WTC11 (cell line): ENCODE measurements at places on chromosomes 1 and 21. TPM values are rescaled to one million over a fixed set of nuclear protein-coding genes. Genes with fewer than 3 reads are reported as not detected.
A peak's percentile ranks its signal among the peaks of the same experiment; 100 is the strongest.

DNA sequence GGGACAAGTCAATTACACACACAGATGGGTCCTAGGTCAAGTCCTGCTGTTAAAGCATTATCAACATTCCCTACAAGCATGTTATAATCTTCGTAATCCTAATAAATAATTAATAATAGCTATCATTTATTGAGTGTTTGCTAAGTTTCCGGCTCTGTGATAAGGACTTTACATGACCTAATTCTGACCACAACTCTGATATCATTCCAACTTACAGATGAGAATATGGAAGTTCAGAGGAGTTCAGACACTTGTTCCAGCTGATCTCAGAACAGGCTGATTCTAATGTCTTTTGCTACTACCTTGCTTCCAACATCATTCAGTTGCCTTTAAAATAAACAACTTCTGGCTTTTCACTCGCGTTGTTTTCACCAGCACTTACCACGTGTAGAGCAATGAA lies 770.1 kb upstream of the CXADR start:
- H3K4me1 ChIP-seq = 0 out of 2 replicates have a peak, but pooled peaks cover 2% of the 10 kb centered on the region
- no peak for DNase-seq
- H3K27ac ChIP-seq = no peak overlapping the region
- no peaks in the 10 kb centered on the region for H3K36me3 ChIP-seq
- H3K4me3 ChIP-seq = no peak overlapping the region

GRCh38 chr1:108345776-108346531 lies 102.1 kb upstream of the NBPF4 start:
- no peaks in the 10 kb centered on the region for H3K36me3 ChIP-seq
- H3K27ac ChIP-seq = no peak overlapping the region
- no peak overlapping the region for H3K4me3 ChIP-seq
- no peaks in the 10 kb centered on the region for H3K27me3 ChIP-seq
- peaks cover 7% of the 10 kb centered on the region for H3K4me1 ChIP-seq

GRCh38 chr1:206479183-206480125 lies 9.2 kb downstream of the IKBKE start:
- no peak overlapping the region for H3K4me3 ChIP-seq
- peaks cover 14% of the 10 kb centered on the region for H3K36me3 ChIP-seq
- H3K27ac ChIP-seq = no peak overlapping the region

DNA sequence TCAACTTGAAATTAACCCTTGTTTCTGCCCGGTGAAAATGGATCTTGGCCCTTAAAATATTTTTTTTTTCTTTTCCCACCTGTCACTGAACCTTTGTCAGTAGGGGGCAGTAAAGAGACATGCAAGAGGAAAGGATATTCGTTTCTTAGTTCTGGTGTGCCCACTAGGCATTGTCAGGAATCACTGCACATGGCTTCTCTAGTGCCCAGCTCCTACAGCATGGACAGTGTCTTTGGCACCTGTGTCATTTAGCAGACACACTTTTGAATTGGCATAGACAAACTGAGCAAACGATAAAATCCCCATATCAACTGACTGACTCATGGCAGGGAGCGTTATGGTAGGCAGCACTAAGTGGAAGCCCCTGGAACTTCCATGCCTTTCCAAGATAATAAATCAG lies 1048.1 kb downstream of the BRINP3 start:
- H3K27ac ChIP-seq = no peak overlapping the region
- no peak overlapping the region for H3K4me3 ChIP-seq
- no peaks in the 10 kb centered on the region for H3K36me3 ChIP-seq
- no peaks in the 10 kb centered on the region for H3K4me1 ChIP-seq
- DNase-seq = no peak
- H3K27me3 ChIP-seq = no peaks in the 10 kb centered on the region

DNA sequence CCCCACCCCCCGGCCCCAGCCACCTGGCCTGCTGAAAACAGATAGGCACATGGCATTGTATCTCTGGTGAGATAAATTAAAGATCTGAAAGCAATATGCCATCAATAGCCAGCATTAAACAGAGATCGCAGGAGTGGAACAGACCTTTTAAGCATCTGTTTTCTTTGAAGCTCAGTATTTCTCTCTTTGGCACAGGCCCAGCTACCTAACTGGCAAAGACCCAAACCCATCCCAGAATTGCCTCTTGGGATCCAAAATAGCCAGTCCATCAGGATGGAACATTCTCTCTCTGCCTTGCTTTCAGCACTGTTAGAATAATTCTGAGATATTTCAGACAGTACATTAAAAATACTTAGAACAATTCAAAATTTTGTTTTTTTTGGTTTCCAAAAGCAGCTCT lies 46.0 kb downstream of the KCNJ6 start:
- no peaks in the 10 kb centered on the region for H3K4me1 ChIP-seq
- DNase-seq = no peak
- H3K36me3 ChIP-seq = no peaks in the 10 kb centered on the region
- H3K27ac ChIP-seq = no peak overlapping the region
- no peaks in the 10 kb centered on the region for H3K27me3 ChIP-seq

GRCh38 chr1:246709196-246709595 lies 15.0 kb upstream of the SCCPDH start:
- H3K4me1 ChIP-seq = no peaks in the 10 kb centered on the region
- DNase-seq = no peak
- H3K27me3 ChIP-seq = peaks cover 4% of the 10 kb centered on the region; the same call in 1 of the 2 replicates
- H3K4me3 ChIP-seq = no peak overlapping the region

DNA sequence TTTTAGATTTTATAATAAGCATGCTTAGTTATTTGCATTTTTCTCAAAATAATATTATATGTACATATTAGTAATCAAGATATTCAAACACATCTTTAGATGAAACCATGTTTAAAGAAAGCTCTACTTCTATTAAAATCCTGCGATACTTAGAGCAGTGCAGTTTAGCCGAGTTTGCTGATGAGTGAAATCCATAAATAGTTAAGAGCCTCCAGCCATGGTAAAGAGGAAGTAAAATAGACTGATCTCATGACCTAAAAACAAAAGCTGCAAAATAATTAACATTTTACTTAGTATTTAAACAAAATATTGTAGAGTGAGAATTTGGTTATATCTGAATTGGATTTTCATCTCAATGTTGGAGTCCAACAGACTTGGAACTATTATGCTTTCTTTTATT lies 147.4 kb upstream of the NRIP1 start:
- no peaks in the 10 kb centered on the region; the same call in 1 of the 2 replicates for H3K27me3 ChIP-seq
- no peak overlapping the region for H3K27ac ChIP-seq
- peaks cover 5% of the 10 kb centered on the region for H3K4me1 ChIP-seq
- no peak overlapping the region for H3K4me3 ChIP-seq
- no peak for DNase-seq

- peak overlapping the region; percentile 11; the same call in 1 of the 2 replicates for H3K4me3 ChIP-seq
- H3K27me3 ChIP-seq = no peaks in the 10 kb centered on the region
- peak overlapping the region; percentile 96 for H3K27ac ChIP-seq
- no peaks in the 10 kb centered on the region for H3K36me3 ChIP-seq
- no peak for DNase-seq
Measured at GRCh38 chr1:149995927-149996326, 14.6 kb downstream of the OTUD7B start.

GRCh38 chr1:177872308-177872900 lies 97.5 kb downstream of the SEC16B start:
- DNase-seq = no peak
- H3K4me3 ChIP-seq = no peak overlapping the region
- no peaks in the 10 kb centered on the region; the same call in 1 of the 2 replicates for H3K27me3 ChIP-seq
- no peak overlapping the region for H3K27ac ChIP-seq
- peaks cover 7% of the 10 kb centered on the region for H3K36me3 ChIP-seq

GRCh38 chr1:17717594-17718535 lies 37.3 kb upstream of the ACTL8 start:
- H3K27ac ChIP-seq = 0 out of 2 replicates have a peak overlapping the region, but pooled peaks have one; percentile 24
- H3K36me3 ChIP-seq = no peaks in the 10 kb centered on the region
- peaks cover 6% of the 10 kb centered on the region for H3K27me3 ChIP-seq

GRCh38 chr21:15076730-15077129 lies 11.9 kb upstream of the NRIP1 start:
- H3K4me1 ChIP-seq = no peaks in the 10 kb centered on the region
- H3K36me3 ChIP-seq = no peaks in the 10 kb centered on the region
- no peak for DNase-seq
- no peak overlapping the region for H3K27ac ChIP-seq
- H3K4me3 ChIP-seq = no peak overlapping the region

DNA sequence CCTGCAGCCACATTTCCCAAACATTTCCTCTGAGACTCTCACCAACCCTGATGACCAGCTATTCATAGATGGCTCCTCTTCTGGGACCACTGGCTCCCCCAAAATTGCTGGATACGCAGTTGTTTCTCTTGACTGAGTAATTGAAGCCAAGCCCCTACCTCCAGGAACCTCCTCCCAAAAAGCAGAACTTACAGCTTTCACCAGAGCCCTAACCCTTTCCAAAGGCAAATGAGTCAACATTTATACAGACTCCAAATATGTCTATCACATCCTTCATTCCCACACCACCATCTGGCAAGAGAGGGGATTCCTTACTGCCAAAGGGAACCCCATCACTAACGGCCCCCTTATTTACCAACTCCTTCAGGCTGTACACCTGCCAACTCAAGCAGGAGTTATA lies 20.3 kb upstream of the CA6 start:
- no peaks in the 10 kb centered on the region for H3K27me3 ChIP-seq
- no peaks in the 10 kb centered on the region for H3K4me1 ChIP-seq
- no peak overlapping the region for H3K27ac ChIP-seq
- H3K36me3 ChIP-seq = no peaks in the 10 kb centered on the region
- DNase-seq = no peak
- H3K4me3 ChIP-seq = no peak overlapping the region

- no peaks in the 10 kb centered on the region for H3K36me3 ChIP-seq
- DNase-seq = no peak
- H3K4me1 ChIP-seq = peaks cover 3% of the 10 kb centered on the region; the same call in 1 of the 2 replicates
- H3K4me3 ChIP-seq = no peak overlapping the region
Measured at GRCh38 chr21:18006691-18007090, 187.5 kb upstream of the C21orf91 start.

GRCh38 chr1:51926171-51926812 lies 47.8 kb upstream of the NRDC start:
- peak overlapping the region; percentile 72 for H3K27ac ChIP-seq
- DNase-seq = no peak
- no peaks in the 10 kb centered on the region for H3K27me3 ChIP-seq
- H3K4me3 ChIP-seq = no peak overlapping the region
- no peaks in the 10 kb centered on the region for H3K36me3 ChIP-seq
- peaks cover 9% of the 10 kb centered on the region for H3K4me1 ChIP-seq

- H3K4me3 ChIP-seq = no peak overlapping the region
- H3K27me3 ChIP-seq = no peaks in the 10 kb centered on the region
- peaks cover 14% of the 10 kb centered on the region for H3K4me1 ChIP-seq
- no peak for DNase-seq
- H3K27ac ChIP-seq = no peak overlapping the region
Measured at GRCh38 chr1:48492392-48492791, 20.4 kb upstream of the SPATA6 start.

The TAL1 gene
- total RNA-seq = 0.41 to 0.63 TPM (median 0.57 TPM) in 3 replicates

The ATP1A4 gene
- 0.37 to 0.78 TPM (median 0.55 TPM) in 3 replicates for total RNA-seq

DNA sequence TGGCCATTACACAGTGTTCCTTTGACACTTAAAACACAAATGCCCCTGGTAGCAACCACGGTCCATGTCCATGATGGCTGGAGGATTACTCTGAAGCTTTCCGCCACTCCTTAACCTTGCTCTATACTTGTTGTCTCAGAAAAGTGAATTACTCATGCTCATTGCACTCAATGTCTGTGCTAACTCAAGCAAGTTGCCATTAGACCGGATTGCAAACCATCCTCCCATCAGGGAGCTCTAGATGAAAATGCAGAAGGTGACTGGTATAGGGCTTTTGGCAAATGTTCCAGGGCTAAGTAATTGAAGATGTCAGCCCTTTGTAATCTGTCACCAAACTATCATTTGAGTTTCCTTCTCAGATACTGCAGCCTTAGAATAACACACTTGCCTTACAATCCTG lies 1288.3 kb upstream of the B3GALT2 start:
- H3K4me1 ChIP-seq = no peaks in the 10 kb centered on the region
- H3K27ac ChIP-seq = no peak overlapping the region
- no peaks in the 10 kb centered on the region for H3K36me3 ChIP-seq
- DNase-seq = no peak
- no peak overlapping the region for H3K4me3 ChIP-seq

DNA sequence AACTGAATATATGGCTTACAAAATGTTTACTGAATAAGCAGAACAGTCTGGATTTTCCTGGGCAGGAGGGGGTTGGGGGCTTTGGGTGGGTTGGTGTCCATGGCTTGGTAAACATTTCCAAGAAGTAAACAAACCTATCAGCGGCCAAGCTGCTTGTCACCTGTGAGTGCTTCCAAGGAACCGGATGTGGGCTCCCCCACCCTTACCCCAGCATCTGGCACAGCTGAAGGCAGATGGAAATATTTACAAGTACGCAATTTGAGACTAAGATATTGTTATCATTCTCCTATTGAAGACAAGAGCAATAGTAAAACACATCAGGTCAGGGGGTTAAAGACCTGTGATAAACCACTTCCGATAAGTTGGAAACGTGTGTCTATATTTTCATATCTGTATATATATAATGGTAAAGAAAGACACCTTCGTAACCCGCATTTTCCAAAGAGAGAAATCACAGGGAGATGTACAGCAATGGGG lies at the start of gene CLCA1:
Gene CLCA1 (plus strand): TSS at position 427 of the 477 bp plus-strand sequence. CDS start 45 bp downstream, at position 472.
- H3K27me3 ChIP-seq = no peaks in the 10 kb centered on the region
- H3K36me3 ChIP-seq = no peaks in the 10 kb centered on the region
- no peak for DNase-seq
- H3K4me3 ChIP-seq = no peak within 1 kb of the TSS
- H3K4me1 ChIP-seq = peaks cover 5% of the 10 kb centered on the region; the same call in 1 of the 2 replicates

DNA sequence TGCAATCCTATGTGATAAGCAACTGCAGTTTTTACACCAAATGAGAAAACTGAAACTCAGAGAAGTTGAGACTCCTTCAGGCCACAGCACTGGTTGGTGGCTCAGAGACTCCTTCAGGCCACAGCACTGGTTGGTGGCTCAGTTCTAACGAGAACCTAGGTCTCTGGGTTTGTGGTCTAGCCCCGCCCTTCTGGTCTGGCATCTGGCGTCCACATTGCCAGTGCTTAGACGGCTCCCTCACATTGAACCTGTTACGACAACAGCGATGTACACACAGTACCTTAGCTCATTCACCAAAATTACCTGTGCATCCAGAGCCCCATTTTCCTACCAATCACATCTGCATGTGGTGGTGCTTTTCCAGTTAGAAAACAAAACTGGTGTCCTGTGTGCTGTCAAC lies 66.1 kb downstream of the NID1 start:
- no peak for DNase-seq
- no peak overlapping the region for H3K27ac ChIP-seq
- H3K36me3 ChIP-seq = peaks cover 8% of the 10 kb centered on the region
- H3K4me1 ChIP-seq = peaks cover 32% of the 10 kb centered on the region

- H3K36me3 ChIP-seq = no peaks in the 10 kb centered on the region
- H3K27me3 ChIP-seq = no peaks in the 10 kb centered on the region; the same call in 1 of the 2 replicates
- H3K4me1 ChIP-seq = peaks cover 4% of the 10 kb centered on the region; the same call in 1 of the 2 replicates
- H3K27ac ChIP-seq = no peak overlapping the region
Measured at GRCh38 chr1:203564024-203564423, 62.6 kb upstream of the ATP2B4 start.

GRCh38 chr1:106526650-106527049 lies 529.8 kb upstream of the PRMT6 start:
- H3K4me3 ChIP-seq = no peak overlapping the region
- H3K27ac ChIP-seq = no peak overlapping the region; the same call in 1 of the 2 replicates
- no peaks in the 10 kb centered on the region for H3K27me3 ChIP-seq
- H3K4me1 ChIP-seq = peaks cover 33% of the 10 kb centered on the region
- H3K36me3 ChIP-seq = peaks cover 9% of the 10 kb centered on the region

DNA sequence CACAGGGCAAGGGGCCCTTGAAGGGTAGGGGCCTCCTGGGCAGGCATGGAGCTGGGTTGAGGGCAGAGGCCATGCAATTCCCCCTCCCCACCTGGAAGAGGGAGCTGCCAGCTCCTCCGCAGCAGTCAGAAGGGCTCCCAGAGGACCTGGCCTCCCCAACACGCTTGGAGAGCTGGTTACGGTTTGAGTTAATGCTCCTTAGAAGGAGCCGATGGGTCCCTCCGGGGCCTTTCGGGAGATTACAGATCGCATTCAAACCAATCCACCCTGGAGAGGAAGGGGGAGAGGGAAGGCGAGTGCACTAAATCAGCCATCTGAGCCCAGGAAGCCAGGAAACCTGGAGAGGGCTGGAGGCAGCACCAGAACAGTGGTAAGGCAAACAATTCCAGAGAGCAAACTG lies 106.3 kb upstream of the CSF3R start:
- DNase-seq = no peak
- peaks cover 55% of the 10 kb centered on the region for H3K4me1 ChIP-seq
- no peak overlapping the region for H3K4me3 ChIP-seq

The CRABP2 gene
- 135 to 195 TPM (median 186 TPM) in 3 replicates for total RNA-seq
